ENCODE measurements at places on chromosomes 3 and 15.

GRCh38 chr3:195005251-195005620 is 265.7 kb downstream of the XXYLT1 start:
- DNase-seq: no peak

- no peak for DNase-seq
Observed at GRCh38 chr15:42185801-42186200, 22.3 kb downstream of the VPS39 start.

DNA sequence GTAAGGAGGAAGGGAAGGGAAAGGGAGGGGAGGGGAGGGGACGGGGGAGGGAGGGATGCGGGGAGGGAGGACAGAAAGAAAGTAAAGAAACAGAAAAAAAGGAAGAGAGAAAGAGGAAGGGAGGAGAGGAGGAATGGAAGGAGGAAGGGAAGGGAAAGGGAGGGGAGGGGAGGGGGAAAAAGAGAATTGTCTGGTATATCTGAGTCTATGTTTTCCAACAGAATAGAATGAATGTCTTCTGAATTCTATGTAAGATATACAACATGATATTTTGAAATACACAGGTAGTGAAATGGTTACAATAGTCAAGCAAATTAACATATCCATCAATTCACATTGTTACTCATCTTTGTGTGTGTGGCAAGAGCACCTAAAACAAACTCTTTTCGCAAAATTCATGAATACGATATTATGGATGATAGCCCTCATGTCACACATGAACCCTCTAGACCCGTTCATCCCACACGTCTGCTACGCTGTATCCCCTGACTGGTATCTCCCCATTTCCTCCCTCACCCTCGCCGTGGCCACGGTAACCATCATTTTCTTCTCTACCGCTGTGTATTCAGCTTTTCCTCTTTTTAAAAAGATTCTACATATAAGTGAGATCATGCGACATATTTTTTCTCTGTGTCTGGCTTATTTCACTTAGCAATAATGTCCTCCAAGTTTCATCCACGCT is 168.9 kb downstream of the XXYLT1 start:
- DNase-seq: no peak

DNA sequence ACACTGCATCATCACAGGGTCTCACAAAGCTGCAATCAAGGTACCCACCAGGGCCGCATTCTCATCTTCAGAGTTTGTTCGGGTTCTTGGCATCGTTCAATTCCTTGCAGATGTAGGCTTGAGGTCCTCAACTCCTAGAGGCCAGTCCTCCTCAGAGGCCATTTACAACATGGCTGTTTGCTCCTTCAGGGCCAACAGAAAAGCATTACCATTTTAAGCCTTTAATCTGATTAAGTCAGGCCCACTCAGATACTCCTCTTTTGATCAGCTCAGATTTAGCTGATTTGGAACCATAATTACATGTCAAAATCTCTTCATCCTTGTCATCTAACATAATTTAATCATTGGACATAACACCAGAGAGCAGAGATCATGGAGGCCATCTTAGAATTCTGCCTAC is 55.4 kb downstream of the BFSP2 start:
- no peak for DNase-seq

DNA sequence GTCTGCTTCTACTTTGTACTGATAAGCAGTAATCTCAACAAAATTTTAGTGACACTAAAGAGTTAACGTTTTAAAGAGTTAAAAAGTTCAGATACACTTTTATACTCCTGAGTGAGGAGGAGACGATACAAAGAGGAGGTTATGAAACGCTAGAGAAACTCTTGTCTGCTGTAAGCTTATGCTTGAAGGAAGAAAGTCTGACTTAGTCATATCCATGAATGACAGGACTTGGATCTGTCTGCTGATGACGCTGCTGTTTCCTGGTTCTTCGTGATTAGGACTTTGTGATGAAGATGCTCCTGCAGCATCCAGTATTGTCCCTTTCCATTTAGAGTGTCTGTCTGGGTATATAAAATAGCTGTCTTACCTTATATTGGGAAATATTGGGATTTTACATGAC is 15.8 kb downstream of the TCF12 start:
- DNase-seq: no peak

DNA sequence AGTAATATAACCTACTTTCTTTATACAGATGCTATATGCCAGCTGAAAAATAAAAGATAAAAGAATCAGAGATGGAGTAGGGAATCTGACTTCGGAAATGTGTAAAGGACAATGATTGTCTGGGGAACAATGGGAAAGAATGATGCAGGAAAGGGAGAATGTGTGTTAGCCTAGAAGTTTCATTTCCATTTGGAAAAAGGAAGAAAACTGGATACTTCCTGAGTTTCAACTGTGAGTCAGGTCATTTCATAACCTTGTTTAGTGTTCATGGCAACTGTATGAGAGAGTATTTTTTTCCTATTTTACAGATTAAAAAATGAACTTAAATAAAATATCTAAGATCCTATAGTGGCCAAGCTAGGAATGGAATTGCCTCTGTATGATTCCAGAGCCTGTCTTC is 261.3 kb upstream of the NECTIN3 start:
- no peak for DNase-seq

GRCh38 chr3:184371570-184372018 is 6.4 kb downstream of the THPO start:
- DNase-seq: peak; percentile 90

All from SW480 (cell line).